NCI-H1048 (cell line): ENCODE measurements at places on chromosomes 5 and 9.

DNA sequence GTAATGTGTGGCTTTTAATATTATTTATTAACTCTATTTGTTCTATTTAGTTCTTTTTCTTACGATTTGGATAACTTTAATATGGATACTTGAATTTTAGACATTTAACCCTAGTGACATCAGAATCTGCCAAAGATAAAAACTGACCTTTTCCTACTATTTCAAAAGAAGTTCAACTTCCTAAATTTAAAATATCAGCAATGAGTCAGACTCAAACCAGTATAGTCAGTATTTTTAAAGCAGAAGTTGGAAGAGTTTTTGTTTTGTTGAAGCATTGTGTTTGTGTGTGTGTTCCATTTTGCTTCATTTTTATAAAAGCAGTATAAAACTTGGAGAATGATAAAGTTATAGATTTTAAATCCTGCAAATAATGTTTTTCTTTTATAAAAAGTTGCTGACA lies 251.8 kb upstream of the RASA1 start:
- DNase-seq = no peak

DNA sequence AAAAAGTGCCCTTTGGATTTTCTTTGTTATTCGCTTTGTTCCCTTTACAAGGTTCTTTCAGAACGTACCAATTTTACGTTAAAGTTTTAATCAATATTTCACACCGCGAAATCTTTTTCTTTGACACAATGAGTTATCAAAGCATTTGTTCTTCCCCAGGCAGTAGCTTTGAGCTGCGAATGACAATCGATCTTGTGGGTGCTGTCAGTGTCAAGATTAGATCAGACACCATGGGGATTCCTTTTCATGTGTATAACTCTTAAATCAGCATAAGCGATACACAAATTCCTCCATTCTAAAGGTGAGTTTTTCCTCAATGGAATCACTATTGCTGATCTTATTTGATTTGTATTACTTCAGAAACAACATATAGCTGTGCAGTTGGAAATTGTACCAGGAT lies 145.5 kb downstream of the ST8SIA4 start:
- no peak for DNase-seq

DNA sequence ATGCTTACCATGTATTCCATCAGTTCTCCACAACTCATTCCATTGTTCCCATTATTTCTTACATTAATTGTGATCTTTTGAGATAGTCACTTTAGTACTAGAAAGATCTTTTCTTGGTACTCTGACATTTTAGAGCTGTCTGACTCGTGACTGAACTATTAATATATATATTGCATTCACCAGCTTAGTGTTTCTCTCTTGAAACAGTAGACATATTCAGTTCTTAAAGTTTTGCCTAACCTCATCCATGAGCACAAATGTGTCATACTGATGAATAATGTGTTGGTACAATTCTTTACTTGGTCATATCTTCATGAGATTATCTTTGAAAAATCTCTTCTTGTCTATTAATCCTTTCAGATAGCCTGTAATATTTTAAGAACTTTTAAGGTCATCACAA lies 74.3 kb downstream of the NLN start:
- DNase-seq = no peak

GRCh38 chr5:9470410-9470809 lies 75.5 kb downstream of the SEMA5A start:
- DNase-seq = no peak

GRCh38 chr9:93028448-93029006 lies 30.0 kb upstream of the SUSD3 start:
- no peak for DNase-seq

DNA sequence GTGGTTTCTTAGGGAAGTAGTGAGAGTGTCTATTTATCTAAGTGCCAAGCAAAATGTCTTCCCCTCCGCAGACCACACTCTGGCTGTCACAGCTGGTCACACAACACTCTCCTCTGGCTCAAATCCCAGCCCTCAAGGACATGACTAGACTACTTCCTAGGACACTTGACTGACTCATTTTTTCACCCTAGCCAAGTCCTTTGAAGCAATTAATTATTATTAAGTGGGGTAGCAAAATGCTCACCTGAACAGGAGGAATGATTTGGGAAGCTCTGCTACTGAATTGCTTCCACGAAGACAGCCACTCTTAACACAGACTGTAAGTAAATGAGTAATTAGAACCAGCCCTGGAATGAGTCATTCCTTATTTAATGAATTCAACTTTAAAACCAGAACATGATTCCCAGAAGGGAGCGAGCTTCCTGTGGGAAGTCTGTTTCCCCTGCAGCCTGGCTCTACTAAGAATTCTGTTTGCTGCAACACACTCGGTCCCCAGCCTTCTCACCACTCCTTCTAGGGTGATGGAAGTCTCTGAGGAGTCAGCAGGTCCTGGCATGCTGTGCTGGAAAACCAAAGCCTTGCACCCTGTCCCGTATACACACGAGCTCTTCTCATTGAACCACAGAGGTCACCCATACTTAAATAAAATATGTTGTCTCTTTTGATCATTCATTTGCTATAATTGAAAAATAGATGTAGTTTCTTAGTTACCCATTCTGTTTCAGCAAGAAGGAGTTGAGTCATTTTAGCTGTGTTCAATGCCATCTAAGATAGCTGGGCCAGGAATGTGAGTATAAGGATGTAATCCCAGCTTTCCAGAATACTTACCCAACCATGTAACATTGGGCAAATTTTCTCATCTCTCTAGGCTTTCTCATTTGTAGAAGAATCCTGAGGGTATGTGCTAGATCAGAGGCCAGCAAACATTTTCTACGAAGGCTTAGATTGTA lies 218.6 kb upstream of the RASEF start:
- DNase-seq = no peak

GRCh38 chr5:111649516-111649915 lies 107.5 kb downstream of the NREP start:
- no peak for DNase-seq

- no peak for DNase-seq
These were observed 14.9 kb downstream of the ARHGEF28 start for GRCh38 chr5:73640861-73641320.

DNA sequence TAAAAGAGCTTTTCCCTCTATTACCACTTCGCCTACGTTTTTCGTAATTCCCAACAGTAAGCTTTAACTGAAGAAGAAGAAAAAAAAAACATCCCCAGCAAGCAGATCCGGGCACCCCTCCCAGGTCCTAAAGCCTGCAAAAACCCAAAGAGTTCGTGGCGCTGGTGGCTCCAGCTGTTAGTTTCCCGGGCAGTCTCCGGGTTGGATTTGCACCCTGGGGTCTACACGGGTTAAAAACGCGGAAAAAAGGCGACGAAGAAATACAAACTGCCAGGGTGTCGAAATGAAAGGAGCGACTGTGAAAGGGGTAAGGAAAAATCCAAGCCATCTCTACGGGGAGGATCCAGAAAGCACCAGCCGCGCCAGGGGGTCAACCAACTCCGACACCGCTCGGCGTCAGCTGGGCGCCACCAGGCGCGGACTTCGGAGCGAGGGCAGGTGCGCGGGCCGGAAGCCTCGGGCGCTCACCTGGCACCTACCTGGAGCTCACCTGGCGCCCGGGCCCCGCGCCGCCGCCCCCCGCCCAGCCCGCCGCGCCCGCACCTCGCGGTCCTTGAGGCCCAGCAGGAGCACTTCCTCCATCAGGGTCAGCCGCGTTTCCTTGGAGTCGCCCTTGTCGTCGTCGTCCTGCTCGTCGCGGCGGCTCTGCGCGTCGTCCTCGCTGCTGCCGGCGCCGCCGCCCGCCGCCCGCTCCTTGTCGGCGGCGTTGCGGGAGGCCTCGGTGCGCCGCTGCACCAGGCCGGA lies 680 bp downstream of the GOLPH3 start:
- DNase-seq = no peak

DNA sequence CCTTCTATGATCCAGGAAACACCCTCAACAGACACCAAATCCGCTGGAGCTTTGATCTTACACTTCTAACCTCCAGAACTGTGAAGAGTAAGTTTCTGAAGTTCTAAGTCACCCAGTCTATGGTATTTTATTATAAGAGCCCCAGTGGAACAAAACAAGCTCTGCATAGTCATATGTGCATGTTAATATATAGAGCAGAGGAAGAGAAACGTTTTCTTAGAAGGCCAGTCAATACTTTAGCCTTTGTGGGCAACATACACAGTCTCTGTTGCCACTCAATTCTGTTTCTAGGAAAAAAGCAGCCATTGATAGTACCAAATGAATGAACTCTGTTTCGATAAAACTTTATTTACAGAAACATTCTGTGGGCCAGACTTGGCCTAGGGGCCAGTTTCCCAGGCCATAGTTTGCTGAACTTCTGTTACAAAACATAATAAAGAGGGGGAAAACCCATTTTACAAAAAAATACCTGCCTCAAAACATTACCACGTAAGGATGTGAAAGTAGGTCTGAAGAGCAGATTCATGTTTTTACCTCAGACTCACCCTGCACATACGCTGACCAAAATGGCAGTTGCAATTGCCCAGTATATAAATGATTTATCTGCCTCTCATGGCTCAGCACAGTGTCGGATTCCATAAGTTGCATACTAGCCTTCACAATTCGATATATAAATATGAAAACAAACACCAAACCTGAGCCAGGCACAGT lies 350.5 kb downstream of the SLIT3 start:
- no peak for DNase-seq

DNA sequence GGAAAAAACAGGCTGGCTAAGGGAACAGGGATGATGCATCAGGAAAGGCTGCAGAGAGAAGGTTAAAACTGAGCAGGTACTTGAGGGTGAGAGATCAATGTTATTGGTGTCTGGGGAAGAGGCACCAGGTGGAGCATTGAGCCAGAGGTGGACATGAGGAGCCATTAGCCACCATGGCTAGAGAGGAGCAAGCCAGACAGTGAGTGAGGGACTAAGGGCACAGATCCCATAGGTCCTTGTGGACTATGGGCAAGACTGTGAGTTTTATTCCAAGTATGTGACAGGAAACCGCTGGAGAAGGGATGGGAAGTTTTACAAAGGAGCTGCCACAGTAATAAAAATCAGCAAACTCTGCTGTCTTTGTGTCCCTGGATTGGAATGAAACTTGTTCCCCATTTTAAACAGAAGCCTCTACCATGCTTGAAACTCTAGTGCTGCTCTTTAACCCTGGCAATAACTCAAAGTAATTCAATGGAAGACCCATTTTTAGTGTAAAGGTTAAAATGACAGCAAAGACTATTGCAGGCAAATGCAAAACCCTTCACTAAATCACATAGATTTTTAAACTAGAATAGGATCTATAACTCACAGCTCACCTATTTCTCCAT lies 349.8 kb downstream of the ENC1 start:
- no peak for DNase-seq

- no peak for DNase-seq
These were observed 183.5 kb downstream of the GAS1 start for GRCh38 chr9:86763791-86764190.

- no peak for DNase-seq
These were observed 401.4 kb downstream of the PSAT1 start for GRCh38 chr9:78698371-78698770.

GRCh38 chr5:54766748-54767147 lies 218.6 kb downstream of the ESM1 start:
- DNase-seq = no peak

DNA sequence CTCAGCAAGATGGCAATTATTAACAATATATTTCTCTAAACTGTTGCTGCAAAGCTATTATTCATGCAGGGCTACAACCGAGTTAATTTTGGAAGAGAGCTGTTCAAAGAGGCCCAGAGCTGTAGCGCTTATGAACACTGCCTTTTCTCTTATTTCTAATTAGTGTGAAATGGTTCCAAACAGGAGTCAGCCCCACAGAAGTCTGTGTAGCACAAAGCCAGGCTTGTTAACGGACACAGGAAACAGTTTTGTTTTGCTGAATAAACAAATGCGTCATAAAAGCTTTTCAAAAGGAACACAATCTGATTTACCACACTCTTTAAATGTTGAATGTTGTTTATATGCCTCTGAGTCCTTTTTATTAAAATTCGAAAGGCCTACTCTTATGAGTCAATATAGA lies 396.5 kb downstream of the ANXA1 start:
- no peak for DNase-seq

DNA sequence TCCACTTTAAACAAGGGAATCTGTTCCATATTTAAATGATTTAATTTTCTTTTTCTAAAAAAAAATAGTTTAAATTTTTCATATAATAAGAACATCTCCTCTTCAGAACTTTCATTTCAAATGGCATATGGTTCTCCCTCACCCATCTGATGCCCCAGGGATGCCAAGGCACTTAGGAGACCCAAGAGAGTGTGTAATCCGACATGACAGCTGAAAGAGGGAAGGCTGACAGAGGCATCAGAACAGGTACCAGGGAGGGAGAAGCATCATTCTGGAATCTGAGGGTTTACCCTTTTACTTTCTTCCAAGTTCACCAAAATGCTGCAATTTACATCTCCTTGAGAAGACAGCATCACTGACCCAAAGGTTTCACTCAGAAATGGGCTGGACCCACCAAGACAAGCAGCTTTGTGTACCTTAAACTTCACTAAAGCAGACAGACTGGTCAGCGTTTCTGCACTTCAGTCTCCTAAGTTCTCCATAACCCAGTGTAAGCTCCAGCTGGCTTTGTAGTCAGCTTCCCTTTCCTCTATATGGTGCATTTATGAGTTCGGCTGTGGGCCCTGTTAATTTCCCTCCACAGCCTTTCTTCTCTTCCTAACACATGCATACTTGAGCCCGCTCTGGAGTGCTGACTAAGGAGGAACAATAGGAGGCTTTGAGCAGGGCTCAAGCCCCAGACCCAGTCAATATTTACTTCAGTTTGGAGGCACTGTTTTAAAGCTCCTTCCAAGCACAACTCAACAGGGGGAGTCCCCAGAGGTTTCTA lies 17.7 kb downstream of the EFNA5 start:
- DNase-seq = no peak
